ENCODE measurements at places on chromosomes 5 and 9. TPM values are rescaled to one million over a fixed set of nuclear protein-coding genes. Genes with fewer than 3 reads are reported as not detected.

- H3K27me3 ChIP-seq = no peaks in the 10 kb centered on the region
- no peak overlapping the region for H3K4me3 ChIP-seq
- peak overlapping the region; percentile 64 for H3K27ac ChIP-seq
These were observed 445.0 kb upstream of the PIK3R1 start for GRCh38 chr5:67770431-67771025.

GRCh38 chr5:180474569-180474968 lies 19.6 kb upstream of the CNOT6 start:
- H3K36me3 ChIP-seq = no peaks in the 10 kb centered on the region
- H3K27ac ChIP-seq = no peak overlapping the region
- H3K27me3 ChIP-seq = peaks cover 9% of the 10 kb centered on the region
- no peak overlapping the region for H3K4me3 ChIP-seq

DNA sequence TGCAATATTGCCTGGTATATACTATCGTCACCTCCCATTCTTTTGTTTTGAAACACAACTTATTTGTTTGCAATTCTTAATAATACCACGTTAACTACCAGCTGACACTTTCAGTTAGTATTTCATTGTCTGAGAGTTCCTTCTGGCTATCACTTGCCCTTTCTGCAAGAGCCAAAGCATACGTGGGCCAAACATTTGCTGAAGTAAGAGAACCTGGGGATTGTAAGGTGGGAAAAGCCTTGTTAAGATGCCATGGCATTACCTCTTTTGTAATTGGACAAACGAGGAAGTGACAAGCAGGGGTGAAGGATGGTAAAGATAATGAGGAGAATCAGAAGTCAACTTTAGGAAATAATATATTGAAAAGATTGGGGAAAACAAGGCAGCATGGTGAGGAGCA lies 47.7 kb downstream of the FYB1 start:
- no peaks in the 10 kb centered on the region for H3K36me3 ChIP-seq
- no peaks in the 10 kb centered on the region for H3K27me3 ChIP-seq
- H3K4me3 ChIP-seq = no peak overlapping the region
- DNase-seq = no peak

Gene RUSC2
- 6.3 TPM for total RNA-seq

Gene OTULINL
- 11.4 TPM for total RNA-seq

Gene OBP2B
- not detected for total RNA-seq

Gene ENTREP1
- total RNA-seq = 3.0 TPM

Data from type B pancreatic cell (in vitro differentiated cells).